ENCODE measurements at places on chromosomes 11 and 22. TPM values are rescaled to one million over a fixed set of nuclear protein-coding genes. Genes with fewer than 3 reads are reported as not detected.

Gene FAM181B
- polyA plus RNA-seq = 0.10 TPM

- DNase-seq = no peak
Measured at GRCh38 chr11:82533628-82534327, 199.9 kb downstream of the FAM181B start.

GRCh38 chr11:58647866-58648265 is 25.4 kb downstream of the CNTF start:
- no peak for DNase-seq

Gene GLB1L3
- polyA plus RNA-seq = 0.08 TPM

- DNase-seq = no peak
Measured at GRCh38 chr11:123069908-123070821, 8.2 kb upstream of the HSPA8 start.

GRCh38 chr11:80815752-80816453 is 1375.1 kb upstream of the TENM4 start:
- DNase-seq = no peak

DNA sequence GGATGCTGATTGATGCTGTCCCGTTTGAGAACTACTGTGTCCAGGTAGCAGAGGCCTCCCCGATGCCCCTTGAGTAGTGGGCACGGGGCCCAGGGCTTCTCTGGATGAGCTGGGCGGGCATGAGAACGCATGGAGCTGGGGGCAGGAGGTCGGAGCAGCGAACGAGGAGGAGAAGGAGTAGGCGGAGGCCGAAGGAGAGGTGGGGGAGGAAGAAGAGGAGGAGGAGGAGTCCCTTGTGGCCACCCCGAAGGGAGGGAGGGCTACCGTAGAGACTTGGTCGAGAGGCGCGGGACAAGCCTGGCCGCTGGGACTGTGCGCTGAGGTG is 62.9 kb downstream of the CRYBB2 start:
- DNase-seq = no peak

GRCh38 chr22:29308148-29308790 is 1.8 kb downstream of the GAS2L1 start:
- DNase-seq = no peak

All from forelimb muscle (tissue), 1 donor.